Left cardiac atrium (tissue), 4 donors: ENCODE measurements at places on chromosomes 6 and 20. TPM values are rescaled to one million over a fixed set of nuclear protein-coding genes. Genes with fewer than 3 reads are reported as not detected.

DNA sequence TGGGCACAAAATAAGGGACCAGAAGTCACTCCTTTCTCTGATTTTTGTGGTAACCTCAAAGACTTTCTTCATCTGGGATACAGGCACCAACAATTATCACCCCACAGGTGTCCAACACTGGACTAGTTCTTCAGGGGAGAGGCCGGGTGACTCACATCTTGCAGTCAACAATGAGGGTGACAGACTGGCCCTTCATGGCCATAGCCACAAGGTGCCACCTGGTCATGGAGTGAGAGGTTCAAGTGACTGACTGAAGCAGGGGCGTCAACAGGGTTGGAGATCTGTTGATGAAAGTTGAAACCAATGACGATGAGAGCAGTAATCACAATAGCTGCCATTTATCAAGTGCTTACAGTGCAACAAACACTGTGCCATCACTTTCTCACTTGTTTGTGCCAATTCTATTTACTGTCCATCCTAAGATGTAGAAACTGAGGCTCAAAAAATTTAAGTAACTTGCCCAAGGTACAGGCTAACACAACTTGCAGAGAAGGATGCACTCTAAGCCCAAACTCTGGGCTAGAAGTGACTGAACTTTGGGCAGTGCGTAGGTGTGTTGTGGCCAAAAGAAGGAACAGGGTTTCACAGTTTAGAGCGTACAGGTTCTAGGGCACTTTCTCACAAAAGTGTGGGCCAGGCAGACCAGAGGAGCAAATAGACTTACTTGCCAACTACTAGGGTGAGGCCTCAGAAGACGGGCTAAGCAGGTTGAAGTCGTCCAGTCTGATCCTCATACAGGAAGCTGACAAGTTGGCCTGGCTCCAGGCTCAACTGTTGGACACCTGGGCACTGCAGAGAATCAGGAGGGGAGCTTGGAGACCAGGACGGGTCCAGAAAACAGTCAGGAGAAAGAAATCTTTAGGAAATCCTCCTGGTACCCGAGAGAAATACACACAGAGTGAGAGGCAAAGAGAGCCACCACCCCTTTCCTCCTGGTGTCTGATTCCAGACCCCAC, 30.4 kb downstream of the HLA-DPB1 start:
- DNase-seq = no peak

- DNase-seq = no peak
Measured at GRCh38 chr6:145082359-145082758, 653.0 kb downstream of the EPM2A start.

DNA sequence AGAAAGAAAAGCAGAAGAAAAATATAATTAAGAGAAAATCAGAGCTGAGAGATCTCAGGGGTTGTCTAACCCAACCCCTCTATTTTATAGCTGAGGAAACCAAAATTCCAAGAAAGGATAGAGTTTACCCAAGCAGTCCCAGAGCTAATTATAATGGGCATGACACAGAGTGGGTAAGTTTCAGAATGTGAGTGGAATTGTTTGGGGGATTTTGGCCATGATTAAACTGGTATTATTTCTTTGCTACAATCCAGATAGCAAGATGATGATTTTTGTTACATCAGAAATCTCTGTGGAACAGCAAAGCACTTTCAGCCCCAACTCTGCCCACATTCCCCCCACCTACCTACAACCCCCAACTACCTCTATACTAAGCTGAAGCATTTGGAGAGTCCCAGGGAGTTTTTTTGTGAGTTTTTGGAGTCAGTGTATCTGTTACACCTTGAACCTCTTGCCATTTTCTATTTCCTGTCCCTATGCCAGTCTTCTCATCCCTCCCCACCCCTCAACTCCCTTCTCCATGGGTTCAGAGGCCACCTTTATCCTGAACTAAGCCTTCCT, 24.7 kb downstream of the POFUT1 start:
- no peak for DNase-seq

GRCh38 chr6:18656506-18656905, 269.4 kb downstream of the RNF144B start:
- DNase-seq = no peak

Gene PANK2
- total RNA-seq = 18.7 TPM

Gene YTHDF1
- total RNA-seq = 29.9 TPM
